ENCODE measurements at places on chromosomes 3 and 15. TPM values are rescaled to one million over a fixed set of nuclear protein-coding genes. Genes with fewer than 3 reads are reported as not detected.

The DLL4 gene
- 6.2 TPM for total RNA-seq

The AMIGO3 gene
- total RNA-seq = not detected

The SLC12A1 gene
- total RNA-seq = not detected

The STRIT1 gene
- total RNA-seq = not detected

The CFAP100 gene
- 0.79 TPM for total RNA-seq

The FANCD2OS gene
- not detected for total RNA-seq

DNA sequence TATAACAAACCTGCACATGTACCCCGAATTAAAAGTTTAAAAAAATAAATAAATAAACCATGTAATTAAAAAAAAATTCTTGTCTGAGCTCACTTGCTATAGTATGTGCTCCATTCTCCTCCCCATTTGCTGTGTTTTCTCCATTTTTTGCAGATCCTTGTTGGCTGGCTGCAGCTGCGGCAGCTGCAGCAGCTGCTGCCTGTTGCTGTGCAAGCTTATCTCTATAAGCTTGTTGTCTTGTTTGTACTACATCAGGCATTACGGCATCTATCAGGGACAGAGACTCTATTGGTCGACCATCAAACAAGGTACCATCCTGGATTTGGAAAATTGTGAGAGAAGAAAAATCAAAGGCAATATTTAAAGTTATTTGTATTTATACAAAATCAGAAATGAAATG is 145.9 kb downstream of the TBL1XR1 start:
- no peak for DNase-seq

GRCh38 chr3:106263011-106263410 is 394.2 kb upstream of the CBLB start:
- DNase-seq = no peak

DNA sequence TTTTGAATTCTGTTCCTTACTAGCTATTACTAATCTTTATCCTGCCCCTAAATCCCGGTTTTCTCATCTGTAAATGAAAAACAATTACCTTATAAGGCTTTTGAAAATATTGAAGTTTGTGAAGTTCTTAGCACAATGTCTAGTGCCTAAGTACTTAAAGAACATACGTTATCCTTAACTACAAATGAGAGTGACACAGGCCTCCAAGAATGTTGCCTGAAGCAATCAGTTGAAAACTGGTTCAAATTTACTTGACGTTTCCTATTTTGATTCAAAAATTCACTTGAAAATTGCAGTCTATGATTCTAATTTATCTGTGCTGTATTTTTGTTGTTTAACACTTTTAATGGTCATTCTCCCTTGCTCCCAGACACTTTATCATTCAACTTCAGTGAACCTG is 3.2 kb downstream of the SENP7 start:
- no peak for DNase-seq

GRCh38 chr3:161557445-161558150 is 61.0 kb downstream of the OTOL1 start:
- no peak for DNase-seq

- no peak for DNase-seq
Observed at GRCh38 chr15:74227968-74228722, 8.0 kb upstream of the CCDC33 start.

DNA sequence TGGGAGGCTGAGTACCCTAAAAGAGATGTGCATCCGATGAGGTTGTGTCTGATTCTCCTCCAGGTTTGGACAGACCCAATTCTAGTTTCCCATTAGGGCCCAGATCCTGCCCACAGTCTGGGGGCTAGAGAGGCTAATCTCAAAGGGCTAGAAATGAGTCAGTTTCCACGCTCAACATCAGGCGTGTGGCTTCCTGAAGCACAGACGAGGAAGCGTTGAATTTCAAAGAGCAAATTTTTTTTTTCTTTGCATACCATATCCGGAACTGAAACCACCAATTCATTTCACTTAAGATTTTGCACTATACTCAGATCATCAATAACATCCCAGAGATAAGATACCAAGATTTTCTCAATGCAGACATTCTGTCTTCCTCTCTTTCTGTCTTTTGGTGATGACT is 173.8 kb upstream of the BCL6 start:
- no peak for DNase-seq

GRCh38 chr15:85141726-85142125 is 160.1 kb downstream of the PDE8A start:
- no peak for DNase-seq

DNA sequence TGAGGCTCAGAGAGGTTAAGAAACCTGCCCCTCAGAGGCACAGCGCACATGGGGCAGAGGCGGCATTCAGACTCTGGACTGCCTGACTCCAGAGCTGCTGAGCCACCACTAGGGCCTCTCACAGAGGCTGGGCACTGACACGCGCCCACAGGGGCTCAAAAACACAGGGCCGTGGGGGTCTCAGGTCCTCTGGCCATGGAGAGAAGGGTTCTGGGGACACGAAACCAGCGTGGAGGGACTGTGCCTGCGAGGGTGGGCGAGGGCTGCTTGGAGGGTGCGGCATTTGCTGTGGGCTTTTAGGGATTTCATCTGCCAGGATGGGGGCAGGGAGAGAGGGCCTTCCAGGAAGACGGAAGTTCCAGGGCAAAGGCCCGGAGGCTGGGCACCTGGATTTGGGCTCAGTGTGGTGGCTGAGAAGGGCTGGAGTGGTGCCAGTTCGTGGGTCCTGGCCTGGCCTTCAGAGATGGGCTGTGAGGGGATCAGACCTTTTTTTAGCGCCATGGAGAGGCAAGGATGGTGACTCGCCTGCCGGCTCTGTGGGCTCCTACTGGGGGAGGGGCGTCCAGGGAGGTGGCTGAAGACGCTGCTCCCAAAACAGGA is 69.6 kb downstream of the EFCAB12 start:
- no peak for DNase-seq

GRCh38 chr3:36514171-36514570 is 133.9 kb downstream of the STAC start:
- no peak for DNase-seq

DNA sequence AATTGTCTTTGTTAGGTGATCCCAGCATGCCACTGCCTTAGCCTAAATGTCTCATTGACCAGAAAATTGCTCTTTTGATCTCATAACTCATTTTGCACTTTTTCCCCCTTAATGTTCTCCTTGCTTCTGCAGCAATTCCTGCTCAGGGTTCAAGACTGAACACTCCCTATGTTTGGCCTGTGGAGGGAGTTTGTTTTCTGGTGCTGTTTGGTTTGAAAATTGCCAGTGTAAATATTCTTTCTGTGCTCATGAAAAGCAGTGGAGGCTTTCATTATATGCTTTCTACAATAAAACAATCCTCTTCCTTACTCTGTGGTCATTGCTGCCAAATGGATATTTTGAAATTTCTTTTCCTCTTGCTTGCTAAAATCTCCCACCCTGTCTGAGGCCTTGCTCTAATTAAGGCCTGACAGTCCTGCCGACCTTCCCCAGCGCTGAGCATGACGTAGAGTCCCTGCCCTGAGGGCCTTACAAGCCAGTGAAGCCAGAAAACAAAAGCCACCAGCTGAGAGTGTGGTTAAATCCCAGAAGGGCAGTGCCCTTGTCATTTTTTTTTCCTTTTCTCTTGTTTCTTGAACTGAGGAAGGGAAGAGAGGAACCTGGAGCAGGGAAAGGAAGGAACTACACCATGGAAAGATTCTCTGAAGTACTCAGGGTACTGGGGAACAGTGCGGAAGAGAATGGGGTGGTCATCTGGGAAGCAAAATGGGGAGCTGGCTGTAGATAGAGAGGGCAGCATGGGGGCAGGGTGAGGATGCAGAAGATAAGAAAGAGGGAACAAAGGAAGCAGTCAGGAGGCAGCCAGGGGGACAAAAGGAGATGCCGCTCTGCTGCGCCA is 24.8 kb downstream of the ZBTB38 start:
- DNase-seq = no peak

Data from progenitor cell of endocrine pancreas (in vitro differentiated cells).